ENCODE measurements at places on chromosomes 13 and 19. TPM values are rescaled to one million over a fixed set of nuclear protein-coding genes. Genes with fewer than 3 reads are reported as not detected.

DNA sequence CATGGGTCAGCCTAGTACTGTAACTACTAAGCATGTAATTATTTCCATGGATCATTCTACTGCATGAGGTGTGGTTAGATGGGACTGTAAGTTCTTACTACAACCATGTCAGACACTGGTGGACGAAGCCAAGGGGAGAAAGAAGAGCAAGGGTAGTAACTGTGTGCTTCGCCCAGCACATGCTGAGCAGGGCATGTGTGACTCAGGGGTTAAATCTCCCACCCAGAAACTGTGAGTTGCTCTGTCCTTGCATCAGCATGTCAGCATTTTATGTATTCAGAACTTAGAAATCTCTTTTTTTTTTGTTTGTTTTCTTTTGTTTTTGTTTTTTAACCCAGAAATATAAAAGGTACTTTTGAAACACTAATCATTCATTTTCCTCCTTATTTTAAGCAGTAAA lies 436.6 kb upstream of the KLF12 start:
- no peak overlapping the region for H3K4me3 ChIP-seq
- no peaks in the 10 kb centered on the region for H3K36me3 ChIP-seq
- H3K4me1 ChIP-seq: no peaks in the 10 kb centered on the region
- no peak overlapping the region for H3K27ac ChIP-seq
- no peak for DNase-seq
- H3K27me3 ChIP-seq: peaks cover 13% of the 10 kb centered on the region

DNA sequence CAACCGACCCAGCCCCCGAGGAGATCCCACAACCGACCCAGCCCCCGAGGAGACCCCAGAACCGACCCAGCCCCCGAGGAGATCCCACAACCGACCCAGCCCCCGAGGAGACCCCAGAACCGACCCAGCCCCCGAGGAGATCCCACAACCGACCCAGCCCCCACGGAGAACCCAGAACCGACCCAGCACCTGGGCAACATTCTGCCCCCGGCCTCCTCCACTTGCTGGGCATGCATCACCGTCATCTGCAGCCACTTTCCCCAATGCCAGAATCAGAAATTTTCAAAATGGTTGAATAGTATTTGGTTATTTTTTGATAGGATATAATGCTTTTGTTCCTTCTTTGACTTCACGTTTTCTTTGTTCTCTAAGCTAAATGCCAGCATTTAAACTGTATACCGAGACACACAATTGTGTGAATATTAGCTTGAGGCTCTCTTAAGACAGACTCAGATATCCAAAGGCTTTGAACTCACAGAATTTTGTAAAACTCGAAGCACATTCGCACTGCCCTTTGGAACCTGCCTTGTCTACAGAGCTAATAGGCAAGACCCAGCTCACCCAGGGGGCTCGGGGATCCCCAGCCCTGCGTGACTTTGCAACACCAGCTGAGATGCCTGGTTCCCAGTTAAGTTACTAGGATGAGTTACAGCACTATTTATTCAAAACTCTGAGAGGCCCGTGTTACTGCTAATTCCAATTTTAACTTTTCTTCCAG lies 15.5 kb upstream of the RASA3 start:
- H3K4me3 ChIP-seq: peak overlapping the region; percentile 1
- H3K27ac ChIP-seq: peak overlapping the region; percentile 96
- no peaks in the 10 kb centered on the region for H3K27me3 ChIP-seq
- no peaks in the 10 kb centered on the region for H3K36me3 ChIP-seq

DNA sequence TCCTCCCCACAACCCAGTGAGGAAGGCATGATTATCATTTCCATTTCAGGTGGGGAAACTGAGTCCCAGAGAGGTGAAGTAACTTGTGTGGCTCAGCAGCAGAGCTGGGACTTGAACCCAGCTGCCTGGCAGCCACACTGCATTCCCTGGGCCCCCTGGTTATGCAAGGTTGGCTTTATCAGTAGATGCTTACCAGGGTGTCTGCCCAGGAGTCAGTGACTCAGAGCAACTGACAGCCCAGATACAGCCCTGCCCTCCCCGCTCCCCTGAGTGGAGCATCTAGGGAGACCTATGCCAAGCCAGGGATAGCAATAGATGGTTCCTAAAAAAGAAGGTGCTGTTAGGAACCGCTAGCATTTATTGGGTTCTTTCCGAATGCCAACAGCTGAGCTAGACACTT lies 5.9 kb downstream of the IGLON5 start:
- no peaks in the 10 kb centered on the region for H3K36me3 ChIP-seq
- H3K27ac ChIP-seq: no peak overlapping the region
- H3K4me3 ChIP-seq: no peak overlapping the region
- DNase-seq: no peak

GRCh38 chr13:107937848-107938247 lies 277.5 kb downstream of the LIG4 start:
- H3K27ac ChIP-seq: no peak overlapping the region
- H3K4me1 ChIP-seq: no peaks in the 10 kb centered on the region
- H3K27me3 ChIP-seq: no peaks in the 10 kb centered on the region
- no peak overlapping the region for H3K4me3 ChIP-seq

- no peak overlapping the region for H3K4me3 ChIP-seq
- H3K27me3 ChIP-seq: no peaks in the 10 kb centered on the region
These were observed 93.1 kb downstream of the WTIP start for GRCh38 chr19:34574704-34575103.

DNA sequence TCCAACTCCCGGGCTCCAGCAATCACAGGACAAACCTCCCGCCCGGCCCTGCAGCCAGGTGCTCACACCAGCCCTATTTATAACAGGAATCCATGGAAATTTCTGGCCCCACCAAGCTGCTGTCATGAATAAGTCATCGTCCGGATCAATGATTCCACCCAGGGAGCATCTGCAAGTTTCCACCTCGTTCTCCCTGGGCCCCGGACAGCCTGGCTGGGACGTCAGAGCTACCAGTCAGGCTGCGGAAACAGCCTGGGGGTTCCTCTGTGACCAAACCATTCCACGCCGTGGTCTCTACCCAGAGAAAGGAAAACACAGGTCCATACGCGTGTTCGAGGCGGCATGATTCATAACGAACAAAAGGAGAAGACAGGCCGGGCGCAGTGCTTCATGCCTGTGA lies 20.7 kb upstream of the PTBP1 start:
- H3K4me3 ChIP-seq: no peak overlapping the region
- no peaks in the 10 kb centered on the region for H3K36me3 ChIP-seq
- H3K4me1 ChIP-seq: no peaks in the 10 kb centered on the region
- no peak for DNase-seq
- no peak overlapping the region for H3K27ac ChIP-seq

DNA sequence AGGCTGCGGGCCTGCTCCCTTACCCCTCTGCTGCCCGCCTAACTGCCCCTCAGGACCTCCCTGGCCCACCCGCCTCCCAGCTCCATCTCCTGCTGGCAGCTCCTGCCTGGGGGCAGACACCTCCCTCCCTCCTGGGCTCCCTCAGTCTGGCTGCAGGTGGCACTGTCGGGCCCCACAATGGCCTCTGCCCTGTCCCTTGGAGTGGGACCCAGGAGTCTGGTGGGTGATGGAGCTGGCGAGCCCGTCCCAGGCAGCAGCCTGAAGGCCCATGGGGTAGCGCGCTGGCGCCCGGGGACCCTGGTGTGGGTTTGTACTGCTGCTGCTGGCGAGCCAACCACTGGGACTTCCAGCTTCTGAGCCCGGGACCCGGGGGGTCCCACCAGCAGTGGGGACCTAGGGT lies 83.6 kb downstream of the KDM4B start:
- no peak for DNase-seq
- H3K27me3 ChIP-seq: no peaks in the 10 kb centered on the region
- H3K36me3 ChIP-seq: peaks cover 14% of the 10 kb centered on the region
- H3K4me3 ChIP-seq: no peak overlapping the region
- H3K4me1 ChIP-seq: peaks cover 12% of the 10 kb centered on the region

DNA sequence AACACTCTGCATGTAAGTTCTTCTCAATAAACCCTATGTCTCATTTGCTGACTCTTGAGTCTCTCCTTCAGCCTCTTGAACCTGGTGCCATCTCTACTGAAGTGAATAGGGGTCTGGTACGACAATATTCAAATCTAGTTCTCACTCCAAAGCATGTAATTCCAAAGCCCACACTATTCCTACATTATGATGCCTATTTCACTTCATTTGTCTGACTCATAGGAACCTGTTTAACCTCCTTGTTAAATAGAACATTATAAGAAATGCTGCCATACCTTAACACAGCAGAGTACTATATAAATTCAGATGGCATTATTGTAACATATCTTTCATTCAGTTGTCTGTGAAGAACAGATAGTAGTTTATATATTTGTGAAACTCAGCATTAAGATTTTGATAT lies 67.1 kb downstream of the STARD13 start:
- H3K27me3 ChIP-seq: no peaks in the 10 kb centered on the region
- no peaks in the 10 kb centered on the region for H3K4me1 ChIP-seq
- no peak for DNase-seq
- H3K4me3 ChIP-seq: no peak overlapping the region
- H3K27ac ChIP-seq: no peak overlapping the region

DNA sequence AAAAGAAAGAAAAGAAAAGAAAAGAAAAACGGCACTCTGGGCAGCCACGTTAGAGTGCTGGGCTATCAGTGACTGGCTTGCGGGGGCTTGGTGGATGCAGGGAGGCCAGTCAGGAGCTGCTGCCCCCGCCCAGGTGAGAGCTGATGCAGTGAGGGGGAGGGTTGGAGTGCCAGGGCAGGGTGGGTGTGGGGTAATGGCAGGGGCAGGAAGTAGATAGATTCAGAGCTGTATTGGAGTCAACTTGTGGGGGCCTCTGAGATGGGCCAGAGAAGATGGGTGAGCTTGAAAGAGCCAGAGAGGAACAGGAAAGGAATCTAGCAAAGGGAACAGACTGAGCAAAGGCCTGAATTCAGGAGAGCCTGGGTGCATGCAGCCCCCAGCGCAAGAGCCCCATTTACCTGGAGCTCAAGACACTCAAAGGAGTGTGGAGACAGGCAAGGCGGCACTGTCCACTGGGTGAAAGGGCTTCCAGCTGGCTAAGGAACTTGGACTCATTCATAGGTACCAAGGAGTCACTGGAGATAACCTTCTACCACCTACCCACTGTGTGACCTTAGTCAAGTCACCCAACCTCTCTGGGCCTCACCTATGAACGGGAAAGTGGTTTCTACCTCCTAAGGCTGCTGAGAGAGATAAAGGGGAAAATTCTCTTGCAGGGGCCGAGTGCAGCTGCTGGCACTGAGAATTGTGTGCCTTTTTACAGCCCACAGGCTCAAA lies 20.2 kb downstream of the VSTM2B start:
- no peaks in the 10 kb centered on the region for H3K4me1 ChIP-seq
- H3K36me3 ChIP-seq: no peaks in the 10 kb centered on the region
- no peaks in the 10 kb centered on the region for H3K27me3 ChIP-seq
- DNase-seq: no peak

DNA sequence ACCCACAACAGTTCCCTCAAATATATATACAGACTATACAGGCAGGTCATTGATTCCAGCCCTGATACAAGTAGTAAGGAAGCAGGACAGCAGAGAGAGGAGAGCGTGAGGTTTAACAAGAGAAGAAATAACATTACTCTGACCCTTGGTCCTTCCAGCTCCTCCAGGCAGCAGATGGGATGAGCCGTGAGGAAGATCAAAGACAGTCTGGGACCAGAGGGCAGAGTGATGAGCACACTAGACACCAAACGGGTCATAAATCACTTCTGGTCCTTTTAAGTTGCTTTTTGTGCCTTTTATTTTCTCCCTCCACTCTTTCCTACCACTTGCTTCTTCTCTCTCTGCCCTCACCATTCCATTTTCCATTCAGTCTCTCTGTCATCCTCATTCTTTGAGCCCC lies 16.9 kb upstream of the MICU2 start:
- no peaks in the 10 kb centered on the region for H3K36me3 ChIP-seq
- no peak overlapping the region for H3K27ac ChIP-seq
- no peak overlapping the region for H3K4me3 ChIP-seq
- H3K27me3 ChIP-seq: peaks cover 4% of the 10 kb centered on the region
- H3K4me1 ChIP-seq: no peaks in the 10 kb centered on the region
- no peak for DNase-seq

DNA sequence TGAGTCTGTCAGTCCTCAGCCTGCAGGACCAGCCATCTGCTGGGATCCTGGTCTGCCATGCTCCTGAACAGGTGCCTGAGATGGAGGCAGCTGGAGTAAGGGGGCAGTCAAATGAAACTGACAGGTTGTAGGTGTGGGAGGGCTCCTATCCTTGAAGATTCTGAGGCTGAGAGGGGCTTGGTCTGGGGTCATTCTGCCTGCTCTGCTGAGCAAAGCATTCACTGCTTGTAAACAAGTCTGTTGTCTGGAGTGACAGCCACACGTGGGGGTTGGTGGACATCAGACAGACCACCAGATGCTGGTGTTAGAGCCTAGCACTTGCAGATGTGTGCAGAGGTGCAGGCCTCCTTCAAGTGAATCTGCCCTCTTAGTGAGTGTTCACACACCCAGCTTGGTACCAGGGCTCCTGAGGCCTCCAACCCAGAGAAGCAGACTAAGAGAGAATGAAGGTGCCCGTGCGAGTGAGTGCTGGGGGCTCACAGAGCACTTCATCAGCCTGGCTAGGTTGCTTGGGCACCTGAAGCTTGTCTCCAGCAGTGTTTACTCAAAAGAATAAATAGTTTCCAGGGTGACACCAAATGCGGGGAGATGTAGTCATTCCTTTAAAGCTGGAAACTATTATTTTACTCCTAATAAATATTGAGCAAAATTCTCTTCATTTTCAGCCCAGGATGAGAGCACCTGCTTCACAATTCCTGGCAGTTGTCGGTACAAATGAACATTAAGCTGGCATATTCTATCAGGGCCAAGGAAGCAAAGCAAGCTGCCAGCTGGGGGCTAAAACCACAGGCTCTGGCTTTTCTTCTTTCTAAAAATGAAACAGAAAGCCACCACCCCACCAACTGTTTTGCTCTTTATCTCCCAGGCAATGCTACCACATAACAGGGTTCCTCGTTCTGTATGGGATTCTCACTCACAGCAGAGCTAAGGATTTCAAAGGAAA lies 82.3 kb downstream of the RNASEH2B start:
- H3K4me1 ChIP-seq: peaks cover 17% of the 10 kb centered on the region
- H3K27ac ChIP-seq: peak overlapping the region; percentile 33
- H3K4me3 ChIP-seq: no peak overlapping the region
- DNase-seq: no peak
- H3K27me3 ChIP-seq: no peaks in the 10 kb centered on the region

DNA sequence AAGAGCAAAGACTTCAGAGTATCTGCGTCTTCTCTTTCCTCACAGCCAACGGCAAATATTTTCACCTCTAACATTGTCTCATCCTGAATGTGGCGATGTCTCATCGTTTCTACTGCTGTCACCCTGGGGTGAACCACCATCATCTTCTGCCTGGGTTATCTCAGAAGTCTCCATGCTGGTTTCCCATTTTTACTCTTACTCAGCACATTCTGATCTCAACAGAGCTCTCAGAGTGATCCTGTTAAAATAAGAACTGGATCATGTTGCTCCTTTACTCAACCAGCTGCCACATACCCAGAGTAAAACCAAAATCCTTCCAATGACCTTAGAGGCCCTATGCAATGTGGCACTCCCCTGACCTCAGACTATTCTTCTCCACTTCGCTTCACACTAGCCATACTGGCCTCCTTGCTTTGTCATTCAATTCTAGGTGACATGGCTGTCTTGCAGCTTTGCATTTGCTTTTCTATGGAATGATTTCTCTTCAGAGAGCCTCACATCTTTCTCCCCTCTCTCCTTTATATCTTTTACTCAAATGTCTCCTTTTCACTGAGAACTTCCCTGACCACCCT lies 7.8 kb upstream of the OLFM4 start:
- no peak overlapping the region for H3K4me3 ChIP-seq
- no peaks in the 10 kb centered on the region for H3K27me3 ChIP-seq
- no peaks in the 10 kb centered on the region for H3K4me1 ChIP-seq
- no peak overlapping the region for H3K27ac ChIP-seq
- no peak for DNase-seq

The NDUFA13 gene
- 233 TPM for total RNA-seq

The TSKS gene
- 0.60 TPM for total RNA-seq

The RASA3 gene
- 240 TPM for total RNA-seq

The CDX2 gene
- total RNA-seq: 0.35 TPM

The ZNF575 gene
- total RNA-seq: 6.2 TPM

The HIPK4 gene
- total RNA-seq: 0.20 TPM

The LRRC4B gene
- not detected for total RNA-seq

All from T-cell (primary cell).